NCI-H2107 (cell line): ENCODE measurements at places on chromosomes 12 and 14.

DNA sequence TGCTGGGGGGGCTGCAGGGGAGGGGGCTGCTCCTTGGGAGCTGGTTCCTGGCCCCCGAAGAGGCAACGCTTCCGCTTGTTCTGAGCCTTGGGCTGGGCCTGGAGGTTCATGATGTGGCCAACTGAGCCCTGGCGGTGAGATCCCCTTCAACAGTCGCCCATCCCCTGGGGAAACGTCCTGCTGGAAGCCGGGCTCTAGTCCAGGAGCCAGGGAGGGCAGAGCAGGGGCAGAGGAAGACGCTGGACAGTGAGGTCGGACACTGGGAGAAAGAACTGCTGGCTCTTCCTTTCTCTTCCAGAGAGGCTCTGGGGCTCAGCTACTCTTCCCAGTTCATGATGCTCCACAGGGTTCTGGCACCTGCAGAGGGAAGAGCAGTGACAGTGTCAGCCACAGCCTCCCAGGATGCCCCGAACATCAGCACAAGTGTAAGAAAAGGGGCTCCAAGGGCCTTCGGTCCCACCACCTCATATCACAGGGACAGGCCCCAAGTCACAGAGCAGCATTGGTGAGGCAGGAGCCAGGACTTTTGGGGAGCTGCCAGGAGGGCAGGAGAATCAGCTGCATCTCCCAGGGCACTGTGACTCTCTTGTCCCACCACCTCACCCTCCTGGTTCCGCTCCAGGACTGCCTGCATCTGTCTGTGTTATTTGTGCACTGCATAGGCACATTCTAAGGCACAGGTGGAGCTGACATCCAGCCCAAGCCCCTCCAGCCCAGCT, 25.9 kb upstream of the PNMA1 start:
- no peak for DNase-seq

- DNase-seq, result no peak
Measured at GRCh38 chr12:11085419-11085818, 6.7 kb downstream of the TAS2R43 start.

DNA sequence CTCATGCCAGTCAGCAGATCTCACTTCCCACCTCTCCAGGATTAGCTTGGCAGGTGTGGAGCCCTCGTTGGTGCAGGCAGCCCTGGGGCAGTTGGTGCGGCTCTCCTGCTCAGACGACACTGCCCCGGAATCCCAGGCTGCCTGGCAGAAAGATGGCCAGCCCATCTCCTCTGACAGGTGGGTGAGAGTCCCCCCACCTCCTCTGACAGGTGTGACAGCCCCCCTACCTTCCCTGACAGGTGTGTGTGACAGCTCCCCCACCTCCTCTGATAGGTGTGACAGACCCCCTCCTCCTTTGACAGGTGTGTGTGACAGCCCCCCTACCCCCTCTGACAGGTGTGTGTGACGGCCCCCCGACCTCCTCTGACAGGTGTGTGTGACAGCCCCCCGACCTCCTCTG, 26.3 kb downstream of the PAPLN start:
- no peak for DNase-seq

DNA sequence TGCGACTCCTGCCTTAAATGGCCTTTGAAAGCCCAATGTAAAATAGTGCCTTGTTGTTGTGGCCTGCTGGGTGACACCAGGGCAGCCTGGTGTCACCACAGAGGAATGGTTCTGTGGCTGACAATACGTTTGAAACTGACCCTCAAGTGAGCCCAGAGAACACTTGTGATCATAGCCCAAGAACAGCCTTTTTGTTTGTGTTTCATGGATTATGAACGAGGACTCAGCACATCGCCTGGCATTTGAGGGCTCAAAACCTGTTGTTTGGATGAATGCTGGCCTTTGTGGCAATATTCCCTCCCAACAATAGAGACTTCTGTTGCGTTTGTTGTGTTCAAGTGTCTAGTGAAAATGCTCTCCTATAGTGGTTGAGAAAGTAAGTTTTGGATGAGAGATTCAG, 48.5 kb downstream of the TSPAN9 start:
- DNase-seq, result no peak

GRCh38 chr14:48193893-48194292, 518.5 kb upstream of the MDGA2 start:
- no peak for DNase-seq

DNA sequence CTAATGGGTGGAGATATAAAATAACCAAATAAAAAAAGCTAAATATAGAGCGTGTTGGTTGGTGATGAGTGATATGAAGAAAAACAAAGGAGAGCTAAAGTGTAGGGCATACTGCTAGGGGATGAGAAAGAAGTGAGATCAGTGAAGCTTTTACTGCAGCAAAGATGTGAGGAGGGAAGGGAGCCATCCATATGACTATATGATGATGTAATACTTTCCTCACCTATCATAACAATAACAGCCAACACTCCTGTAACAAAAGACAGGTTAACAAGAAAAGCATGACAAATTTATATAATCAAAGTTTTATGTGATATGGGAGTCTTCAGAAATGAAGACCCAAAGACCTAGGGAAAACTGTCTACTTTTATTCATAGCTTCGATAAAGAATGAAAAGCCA, 57.4 kb upstream of the LRFN5 start:
- DNase-seq, result no peak

GRCh38 chr14:94384342-94384741, 4.1 kb downstream of the SERPINA1 start:
- DNase-seq, result no peak

DNA sequence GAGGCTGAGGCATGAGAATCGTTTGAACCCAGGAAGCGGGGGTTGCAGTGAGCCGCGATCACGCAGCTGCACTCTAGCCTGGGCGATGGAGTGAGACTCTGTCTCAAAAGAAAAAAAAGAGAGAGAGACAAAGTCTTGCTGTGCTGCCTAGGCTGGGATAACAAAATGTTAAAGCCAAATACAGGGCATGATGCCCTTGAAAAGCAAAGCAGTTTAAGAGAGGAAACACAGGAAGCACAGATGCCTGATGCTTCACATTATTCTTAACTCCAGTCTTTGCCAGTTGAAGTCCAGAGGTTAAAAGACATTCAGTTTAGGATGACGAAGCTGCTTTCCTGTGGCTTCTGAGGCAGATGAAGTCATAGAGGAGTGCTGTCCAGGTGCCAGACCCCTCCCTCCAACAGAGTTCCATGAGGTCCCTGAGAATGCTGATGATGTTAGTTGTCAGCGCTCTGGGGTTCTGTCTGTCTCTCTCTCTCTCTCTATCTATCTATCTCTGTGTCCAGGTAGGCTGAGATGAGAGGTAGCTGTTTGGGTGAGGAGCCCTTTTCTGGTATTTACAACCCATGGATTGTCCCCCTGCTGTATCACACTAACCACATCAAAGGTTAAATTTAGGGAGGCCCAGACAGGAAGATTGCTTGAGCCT, 4.9 kb upstream of the MRPL52 start:
- DNase-seq, result no peak

- no peak for DNase-seq
Measured at GRCh38 chr12:101745481-101745880, 6.2 kb upstream of the SYCP3 start.

DNA sequence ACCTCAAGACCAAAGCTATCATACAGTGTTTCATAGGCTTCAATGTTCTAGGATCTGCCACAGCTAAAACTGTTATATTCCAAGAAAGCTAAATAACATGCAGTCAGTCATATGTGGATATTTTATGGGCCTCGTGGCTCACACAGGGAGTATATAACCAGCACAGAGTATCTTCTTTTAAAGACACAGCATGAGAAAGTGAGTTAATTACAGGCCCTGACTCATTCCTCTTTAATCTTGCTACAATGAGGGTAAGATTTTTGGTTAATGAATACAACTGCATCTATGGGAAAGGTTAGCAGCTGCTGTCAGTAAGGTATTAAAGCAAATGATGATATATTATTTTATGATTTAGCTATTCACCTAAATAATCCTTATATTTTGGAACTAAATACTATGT, 111.0 kb downstream of the TRAFD1 start:
- DNase-seq, result no peak

DNA sequence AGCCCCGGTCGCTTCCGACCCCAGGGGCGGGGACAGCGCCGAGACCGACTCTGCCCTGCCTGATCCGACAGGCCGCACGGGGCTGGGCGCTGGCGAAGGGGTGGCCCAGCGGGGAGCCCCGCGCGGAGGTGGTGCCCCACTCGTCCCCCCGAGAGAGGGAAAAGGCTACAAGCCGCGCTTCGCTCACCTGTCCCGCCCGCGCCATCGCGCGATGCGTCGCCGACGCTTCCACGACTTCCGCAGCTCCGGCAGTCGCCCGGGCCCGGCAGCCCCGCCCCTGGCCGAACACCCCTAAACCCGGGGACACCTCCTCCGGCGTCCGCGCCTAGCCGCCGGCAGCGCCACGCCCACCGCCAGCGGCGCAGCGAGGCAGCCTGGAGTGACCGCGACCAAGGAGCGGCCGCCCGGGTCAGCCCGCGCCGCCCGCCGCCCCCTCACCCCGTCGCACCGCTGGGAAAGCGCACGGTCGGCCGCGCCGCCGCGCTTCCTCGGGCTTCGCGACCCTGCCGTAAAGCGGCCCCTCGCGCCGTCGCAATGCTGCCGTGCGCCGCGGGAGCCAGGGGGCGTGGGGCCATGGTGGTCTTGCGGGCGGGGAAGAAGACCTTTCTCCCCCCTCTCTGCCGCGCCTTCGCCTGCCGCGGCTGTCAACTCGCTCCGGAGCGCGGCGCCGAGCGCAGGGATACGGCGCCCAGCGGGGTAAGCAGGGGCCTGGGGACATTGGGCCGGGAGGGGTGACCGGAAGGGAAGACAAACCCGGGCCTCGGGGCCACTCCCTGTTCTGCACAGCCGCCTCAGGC, at the start of the genes BAG5 and COA8:
Gene BAG5, minus strand, starts transcription at position 229 of the 797 bp plus-strand sequence. CDS start 1,493 bp downstream, outside the sequence.
Gene COA8, plus strand, starts transcription at position 532 of the 797 bp plus-strand sequence. Its CDS starts 42 bp downstream, at position 574.
- peak; percentile 67 for DNase-seq

DNA sequence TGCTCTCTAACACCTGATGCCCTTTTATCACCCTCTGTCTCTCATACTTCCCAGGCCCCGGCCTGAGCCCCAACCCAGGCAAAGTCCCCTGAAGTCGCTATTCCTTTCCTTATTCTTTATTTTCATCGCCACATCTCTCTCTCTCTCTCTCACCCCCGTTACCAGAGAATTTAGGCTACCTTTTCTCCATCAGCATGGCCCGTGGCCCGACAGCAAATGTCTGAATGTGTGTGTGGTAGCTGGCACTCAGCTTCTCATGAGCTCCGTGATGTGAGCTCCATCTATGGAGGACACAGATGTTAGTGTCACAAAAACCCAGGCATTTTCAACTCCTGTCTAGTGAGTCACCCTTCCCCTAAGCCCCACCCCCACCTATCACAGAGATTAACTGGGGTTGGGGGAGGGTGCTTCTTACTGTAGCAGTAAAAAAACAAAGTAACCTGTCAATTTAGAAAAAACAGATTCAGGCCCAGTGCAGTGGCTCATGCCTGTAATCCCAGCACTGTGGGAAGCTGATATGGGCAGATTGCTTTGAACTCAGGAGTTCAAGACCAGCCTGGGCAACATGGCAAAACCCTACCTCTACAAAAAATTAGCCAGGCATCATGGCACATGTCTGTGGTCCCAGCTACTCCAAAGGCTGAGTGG, 53.8 kb downstream of the VCPKMT start:
- no peak for DNase-seq

- no peak for DNase-seq
Measured at GRCh38 chr12:81639196-81639595, 120.0 kb downstream of the PPFIA2 start.

DNA sequence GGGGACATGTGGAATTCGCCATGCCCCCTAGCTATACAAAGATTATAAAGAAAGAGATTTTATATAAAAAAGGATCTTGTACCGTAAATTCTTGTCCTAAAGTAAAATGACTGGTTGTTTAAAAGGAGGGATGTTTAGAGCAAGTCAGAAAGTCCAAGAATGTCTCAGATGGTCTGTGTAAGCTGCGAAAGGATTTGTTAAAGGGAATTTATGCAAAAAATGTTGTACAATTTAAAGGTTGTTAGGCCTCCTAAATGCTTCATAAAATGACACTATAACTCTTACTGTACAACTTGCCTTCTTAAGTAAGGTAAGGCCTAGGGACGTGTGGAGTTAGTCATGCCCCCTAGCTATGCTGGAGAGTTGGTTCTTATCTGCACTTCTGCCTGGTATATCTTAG, 237.6 kb downstream of the KCNH5 start:
- no peak for DNase-seq

DNA sequence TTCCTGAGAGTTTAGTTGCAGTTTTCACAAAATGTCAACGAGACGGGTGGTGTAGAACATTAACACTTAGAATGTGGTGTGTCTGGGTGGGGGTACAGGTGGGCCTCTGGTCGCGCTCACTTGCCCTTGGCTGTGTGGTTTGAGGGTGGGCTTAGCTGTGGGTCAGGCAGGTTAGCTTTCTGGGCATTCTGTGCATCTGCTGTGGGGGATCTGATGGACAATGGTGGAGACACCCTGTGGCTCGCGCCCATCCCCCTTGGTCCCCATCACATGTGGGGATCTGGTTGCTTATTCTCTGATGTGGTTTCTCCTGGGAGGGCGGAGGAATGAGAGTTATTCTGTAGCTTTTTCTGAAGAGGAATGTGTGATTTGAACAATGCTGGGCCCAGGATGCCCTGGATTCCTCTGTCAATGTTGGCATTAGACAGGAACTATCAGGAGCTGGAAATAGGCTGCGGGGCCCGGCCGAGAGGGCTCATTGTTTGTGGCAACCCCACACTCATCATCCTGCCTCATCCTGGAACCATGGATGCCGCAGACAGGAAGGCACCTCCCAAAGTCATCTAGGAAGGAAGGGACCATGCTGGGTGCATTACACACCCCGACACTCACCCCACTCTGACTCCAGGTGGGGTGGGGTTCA, 101.6 kb downstream of the TSPAN9 start:
- DNase-seq, result no peak

GRCh38 chr12:65858831-65859230, 34.5 kb downstream of the HMGA2 start:
- no peak for DNase-seq

- no peak for DNase-seq
Measured at GRCh38 chr14:58275527-58276190, 22.7 kb upstream of the ARID4A start.

- DNase-seq, result no peak
Measured at GRCh38 chr12:104223712-104224111, 8.1 kb downstream of the TXNRD1 start.

- no peak for DNase-seq
Measured at GRCh38 chr14:52960627-52961026, 9.8 kb upstream of the FERMT2 start.

- DNase-seq, result peak; percentile 19
Measured at GRCh38 chr14:52553002-52553670, 500 bp downstream of the GPR137C start.

DNA sequence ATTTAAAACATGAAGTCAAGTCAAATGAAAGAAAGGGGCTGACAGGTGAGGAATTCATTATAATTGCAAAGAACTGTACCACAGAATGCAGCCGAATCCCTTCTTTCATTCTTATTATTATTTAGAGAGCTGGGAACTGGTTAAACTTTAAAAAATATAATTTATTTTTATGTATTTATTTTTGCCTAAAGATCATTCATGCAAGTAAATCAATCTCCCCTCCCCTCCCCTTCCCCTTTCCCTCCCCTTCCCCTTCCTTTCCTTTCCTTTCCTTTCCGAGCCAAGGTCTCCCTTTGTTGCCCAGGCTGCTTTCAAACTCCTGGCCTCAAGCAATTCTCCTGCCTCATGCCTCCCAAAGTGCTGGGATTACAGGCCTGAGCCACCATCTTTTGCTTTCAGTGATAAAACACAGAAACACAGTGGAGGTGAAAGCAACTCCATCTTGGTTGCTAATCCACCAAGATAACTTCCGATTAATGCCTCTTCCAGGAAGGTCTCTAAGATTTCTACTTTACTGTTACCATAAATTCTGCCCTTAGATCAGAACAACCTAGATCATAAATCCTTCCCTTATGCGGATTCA, 6.0 kb upstream of the UBC start:
- DNase-seq, result no peak
